ENCODE measurements at places on chromosomes 7 and 10.

DNA sequence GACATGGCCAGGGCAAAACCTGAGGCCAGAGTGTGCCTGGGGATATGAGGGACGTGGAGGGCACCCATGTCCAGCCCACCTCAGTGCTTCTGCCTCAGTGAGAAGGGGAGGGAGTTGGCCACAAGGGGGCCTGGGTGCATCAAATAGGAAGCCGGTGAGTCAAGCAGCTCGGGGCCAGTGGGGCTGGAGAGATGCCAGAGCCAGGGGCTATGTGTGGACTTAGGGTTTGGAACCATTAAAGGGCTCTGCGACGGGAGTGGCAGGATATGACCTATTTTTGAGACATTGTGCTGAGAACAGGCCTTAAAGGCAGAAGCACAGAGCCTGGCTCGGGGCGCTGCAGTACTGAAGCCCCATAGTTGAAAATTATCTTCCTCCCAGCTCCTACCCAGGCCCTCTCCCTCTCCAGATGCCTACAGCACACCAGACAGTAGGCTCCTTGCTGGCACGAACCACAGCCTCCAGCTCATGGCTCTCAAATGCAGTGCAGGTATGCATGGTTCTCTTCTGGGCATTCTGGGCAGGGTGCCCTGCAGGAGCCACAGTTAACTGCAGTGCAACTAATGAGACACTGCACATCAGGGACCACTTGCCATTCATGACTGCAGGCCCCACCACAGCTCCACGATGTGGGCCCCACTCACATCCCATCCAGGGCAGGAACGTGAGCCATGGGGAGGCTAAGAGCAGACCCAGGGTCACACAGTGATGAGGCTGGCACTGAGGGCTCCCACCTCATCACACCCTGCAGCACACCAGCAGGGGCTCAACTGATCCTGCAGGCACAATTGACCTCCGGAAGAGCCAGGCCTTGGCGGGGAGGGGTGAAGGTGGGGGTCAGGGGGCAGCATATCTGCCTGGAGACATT, 7.2 kb upstream of the PGAM2 start:
- DNase-seq: no peak

GRCh38 chr10:7950981-7951847, 103.3 kb upstream of the GATA3 start:
- no peak for DNase-seq

DNA sequence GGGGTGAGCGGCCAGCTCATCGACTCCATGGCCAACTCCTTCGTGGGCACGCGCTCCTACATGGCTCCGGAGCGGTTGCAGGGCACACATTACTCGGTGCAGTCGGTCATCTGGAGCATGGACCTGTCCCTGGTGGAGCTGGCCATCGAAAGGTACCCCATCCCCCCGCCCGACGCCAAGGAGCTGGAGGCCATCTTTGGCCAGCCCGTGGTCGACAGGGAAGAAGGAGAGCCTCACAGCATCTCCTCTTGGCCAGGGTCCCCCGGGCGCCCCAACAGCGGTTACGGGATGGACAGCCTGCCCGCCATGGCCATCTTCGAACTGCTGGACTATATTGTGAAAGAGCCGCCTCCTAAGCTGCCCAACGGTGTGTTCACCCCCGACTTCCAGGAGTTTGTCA, 17.4 kb upstream of the TSPAN33 start:
- no peak for DNase-seq

GRCh38 chr10:112963835-112964234, 13.8 kb downstream of the TCF7L2 start:
- no peak for DNase-seq

DNA sequence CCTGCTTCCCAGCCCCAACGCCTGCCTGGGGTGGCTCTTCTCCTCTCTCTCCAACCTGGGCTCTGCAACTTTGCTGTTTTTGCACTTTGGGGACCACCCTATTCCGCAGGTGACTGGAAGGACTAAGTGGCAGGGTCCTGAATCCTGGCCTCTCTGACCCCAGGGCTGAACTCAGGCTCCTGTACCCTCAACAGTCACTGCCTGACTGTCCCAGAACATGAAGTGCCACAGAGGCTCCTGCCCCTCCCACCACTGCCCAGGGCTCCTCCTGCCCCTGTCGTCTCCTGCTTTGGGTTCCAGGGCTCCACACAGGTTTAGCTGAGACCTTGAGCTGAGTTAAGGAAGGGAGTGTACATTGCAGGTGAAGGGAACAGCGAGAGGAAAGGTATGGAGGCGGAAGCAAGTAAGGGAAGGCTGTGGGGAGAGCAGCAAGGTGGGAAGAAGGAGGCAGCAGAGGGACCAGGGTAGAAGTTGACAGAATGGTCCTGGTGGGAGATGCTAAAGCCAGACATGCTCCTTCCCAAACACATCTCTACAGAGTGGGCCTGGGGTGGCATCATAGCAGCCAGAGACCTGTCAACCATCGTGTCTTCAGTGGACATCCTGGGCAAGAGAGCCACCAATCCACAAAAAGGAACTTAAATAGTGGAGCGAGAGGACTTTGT, 5.7 kb upstream of the GRID1 start:
- DNase-seq: no peak

GRCh38 chr7:98840722-98841121, 29.1 kb downstream of the TMEM130 start:
- DNase-seq: no peak

DNA sequence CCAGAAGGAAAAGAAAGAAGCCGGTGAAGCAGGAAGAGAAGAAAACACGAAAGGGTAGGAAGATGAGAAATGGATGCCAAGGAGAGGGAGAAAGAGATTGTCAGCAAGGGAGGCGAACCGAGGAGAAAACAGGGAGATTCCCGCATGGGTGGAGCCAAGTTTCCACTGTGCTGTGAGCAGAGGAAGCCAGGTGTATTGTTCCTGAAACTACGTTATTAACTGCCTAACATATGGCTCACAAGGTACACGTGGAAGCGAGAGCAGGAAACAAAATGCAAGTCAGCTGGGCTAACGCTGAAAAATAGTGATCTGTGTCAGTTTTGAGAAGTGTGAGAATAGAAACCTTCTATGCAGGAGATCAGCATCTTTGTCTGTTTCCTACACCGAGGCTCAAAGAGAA, 20.4 kb upstream of the HIPK2 start:
- DNase-seq: peak; percentile 38

DNA sequence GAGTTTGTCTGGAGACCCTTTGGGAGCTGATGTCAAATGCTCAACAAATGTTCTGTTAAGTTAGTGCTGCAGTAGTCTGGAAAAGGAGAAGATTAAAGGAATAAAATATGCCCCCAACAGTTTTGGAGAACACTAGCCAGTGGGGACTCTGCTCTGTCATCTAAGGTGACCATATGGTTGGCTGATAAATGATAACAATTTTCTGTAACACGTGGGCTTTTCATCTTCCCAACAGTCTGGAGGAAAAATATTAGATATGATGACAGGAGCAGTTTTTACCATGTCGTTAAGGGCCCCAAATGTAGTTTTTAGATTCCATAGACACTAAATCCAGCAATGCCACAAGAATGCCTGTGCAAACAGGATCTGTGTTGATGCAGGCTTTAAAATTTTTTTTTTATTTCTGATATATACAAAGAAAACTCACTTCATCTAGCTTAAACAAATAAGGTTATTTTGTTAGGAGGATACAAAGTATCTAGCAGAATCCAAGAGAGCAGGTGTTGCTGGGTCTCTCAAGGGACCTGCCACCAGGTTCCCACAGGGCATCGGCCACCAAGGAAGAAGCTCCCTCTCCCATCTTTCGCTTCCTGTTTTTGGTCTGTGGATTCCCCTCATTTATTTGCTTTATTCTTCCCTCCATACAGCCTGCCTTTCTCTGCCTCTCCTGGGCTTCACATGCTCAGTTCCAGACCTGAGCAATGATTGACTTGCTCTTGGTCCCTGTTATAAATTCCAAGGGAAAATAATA, 6.2 kb upstream of the CFAP58 start:
- no peak for DNase-seq

DNA sequence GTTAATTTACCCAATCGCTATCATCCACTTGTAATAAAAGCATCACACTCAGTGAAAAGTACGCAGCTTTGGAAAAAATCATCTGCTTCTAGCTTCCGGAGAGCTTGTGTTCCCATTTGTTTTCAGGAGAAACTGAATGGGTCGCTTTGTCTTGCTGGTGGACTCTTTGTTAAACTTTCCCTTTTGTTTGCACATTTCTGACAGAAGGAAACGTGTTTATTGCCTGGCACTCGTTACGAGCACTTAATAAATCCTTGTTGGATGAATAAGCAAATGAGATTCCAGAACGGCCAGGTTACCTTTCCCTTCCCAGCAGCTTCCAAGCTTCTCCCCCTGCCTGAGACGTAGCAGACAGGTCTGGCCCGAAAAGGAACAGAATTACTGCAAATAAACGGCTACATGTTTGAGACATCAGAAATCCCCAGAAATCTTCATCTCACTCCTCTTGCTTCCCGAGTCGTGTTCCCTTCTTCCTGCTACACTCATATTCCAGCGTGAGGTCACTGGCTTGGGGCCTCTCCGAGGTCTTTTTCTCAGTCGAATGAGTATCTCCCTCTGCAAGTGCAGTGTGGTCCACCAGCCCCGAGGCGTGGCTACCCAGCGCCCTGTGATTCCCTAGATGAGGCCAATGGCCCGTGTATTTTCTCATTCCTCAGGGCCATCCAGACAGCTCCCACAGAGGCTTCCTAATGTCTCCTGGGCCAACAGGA, 167.2 kb downstream of the FRMD4A start:
- no peak for DNase-seq

- DNase-seq: no peak
Observed at GRCh38 chr10:100119726-100120125, 38.1 kb upstream of the CPN1 start.

DNA sequence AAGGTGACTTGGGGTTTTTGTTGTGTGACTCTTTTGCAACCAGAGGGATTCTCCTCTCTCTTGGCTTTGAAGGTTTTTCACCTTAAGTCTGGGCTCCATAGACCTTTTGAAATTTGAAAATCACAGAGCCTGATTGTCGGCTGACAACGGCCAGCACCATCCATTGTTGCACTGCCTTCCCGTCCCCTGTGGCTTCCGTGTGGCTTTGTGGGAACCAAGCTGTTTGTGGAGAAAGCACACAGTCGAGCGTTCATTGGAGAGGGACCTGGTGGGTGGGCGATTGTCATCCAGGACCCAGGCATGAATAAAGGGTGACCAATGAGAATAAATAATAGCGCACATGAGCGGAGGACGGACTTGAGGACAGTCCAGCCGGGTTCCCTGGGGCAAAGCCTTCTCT, 7.4 kb upstream of the RAMP3 start:
- no peak for DNase-seq

DNA sequence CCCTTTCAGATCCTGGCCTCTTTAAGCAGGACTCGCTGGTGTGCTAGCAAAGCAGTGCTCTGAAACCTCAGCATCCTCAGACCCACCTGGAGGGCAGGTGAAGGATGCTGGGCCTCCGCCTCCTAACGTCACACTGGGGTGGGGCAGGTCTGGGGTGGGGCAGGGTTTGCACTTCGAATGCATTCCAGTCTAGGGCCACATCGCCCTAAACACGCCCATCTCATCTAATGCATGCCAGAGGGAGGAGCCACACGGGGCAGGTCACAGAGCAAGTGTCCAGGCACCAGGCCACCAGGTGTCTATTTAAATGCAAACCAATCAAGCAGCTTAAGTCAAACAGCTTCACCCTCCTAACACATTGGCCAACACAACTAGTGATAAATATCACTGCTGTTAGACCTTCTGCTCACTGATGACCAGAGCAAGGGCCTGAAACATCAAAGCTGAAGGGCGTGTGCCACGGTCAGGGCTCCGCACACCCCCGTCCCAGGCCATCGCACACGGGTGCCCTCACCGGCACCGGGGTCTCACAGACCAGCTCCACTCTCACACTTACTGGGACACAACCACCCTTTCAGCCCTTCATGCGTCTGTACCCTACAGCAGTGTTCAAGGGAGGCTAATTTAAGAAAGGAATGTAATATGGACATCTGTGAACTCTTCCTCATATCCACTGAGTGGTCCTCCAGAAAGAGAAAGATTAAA, 47.1 kb downstream of the DIP2C start:
- no peak for DNase-seq

GRCh38 chr7:36565792-36566356, 158.4 kb downstream of the AOAH start:
- DNase-seq: no peak

- no peak for DNase-seq
Observed at GRCh38 chr7:100835903-100836811, 8.8 kb upstream of the EPHB4 start.

DNA sequence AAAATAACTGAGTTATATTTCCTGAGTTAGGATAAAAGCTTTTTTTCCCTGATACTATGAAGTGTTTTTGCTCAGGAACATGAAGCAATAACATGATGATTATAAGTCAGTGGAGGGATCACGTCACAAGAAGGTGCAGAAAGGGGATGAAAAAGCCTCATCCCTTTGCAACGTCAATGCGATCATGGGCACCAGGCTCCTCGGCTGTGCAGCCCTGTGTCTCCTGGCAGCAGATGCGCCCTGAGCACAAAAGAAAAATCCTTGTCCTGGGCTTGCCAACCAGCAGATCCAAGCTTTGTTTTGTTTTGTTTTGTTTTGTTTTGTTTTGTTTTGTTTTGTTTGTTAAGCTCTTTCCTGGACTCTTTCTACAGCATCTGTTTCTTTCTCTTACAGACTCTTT, 103.5 kb upstream of the PRSS1 start:
- DNase-seq: no peak

DNA sequence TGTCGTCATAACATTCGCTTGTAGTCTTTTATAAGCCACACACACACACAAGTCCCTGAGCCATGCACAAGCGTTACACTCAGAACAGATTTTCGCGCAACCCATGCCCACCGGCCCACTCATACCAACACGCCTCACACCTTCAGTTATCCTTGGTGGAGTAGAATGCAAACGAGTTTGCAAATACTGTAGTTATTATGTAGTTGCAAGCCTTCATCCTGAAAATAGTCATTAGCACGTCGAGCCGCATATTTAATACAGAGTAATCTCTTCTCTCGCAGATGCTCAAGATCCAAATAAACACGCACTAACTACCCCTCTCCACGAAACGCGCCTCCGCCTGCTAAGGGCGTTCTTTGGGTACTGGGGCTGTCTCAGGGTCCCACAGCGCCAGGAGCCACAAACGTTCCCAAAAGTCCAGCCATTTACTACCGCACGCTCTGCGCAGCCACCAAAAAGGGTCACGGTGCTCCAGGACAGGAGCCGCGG, 1.8 kb downstream of the NKX2-3 start:
- DNase-seq: no peak

DNA sequence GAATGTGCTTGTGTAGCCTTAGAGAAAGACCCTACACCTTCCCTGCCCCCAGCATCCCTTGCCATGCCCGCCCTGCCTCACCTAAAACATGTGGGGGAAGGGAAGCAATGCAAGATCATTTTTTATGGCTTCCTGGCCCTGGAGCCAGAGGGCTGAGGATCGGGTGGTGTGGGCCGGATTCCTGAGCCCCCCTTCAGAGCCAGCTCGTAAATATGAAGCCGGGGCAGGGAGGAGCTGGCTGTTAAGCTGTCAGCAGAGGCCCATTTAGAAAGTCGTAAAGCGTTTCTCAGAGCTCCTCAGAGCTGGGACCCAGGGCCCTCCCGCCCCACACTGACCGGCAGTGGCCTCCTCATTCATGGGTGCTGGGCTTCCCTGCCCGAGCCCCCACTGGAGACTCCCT, 23.9 kb downstream of the UNC5B start:
- no peak for DNase-seq

All from T-helper 1 cell (primary cell).